Esophagus muscularis mucosa (tissue), 4 donors: ENCODE measurements at places on chromosomes 6 and 20. TPM values are rescaled to one million over a fixed set of nuclear protein-coding genes. Genes with fewer than 3 reads are reported as not detected.

DNA sequence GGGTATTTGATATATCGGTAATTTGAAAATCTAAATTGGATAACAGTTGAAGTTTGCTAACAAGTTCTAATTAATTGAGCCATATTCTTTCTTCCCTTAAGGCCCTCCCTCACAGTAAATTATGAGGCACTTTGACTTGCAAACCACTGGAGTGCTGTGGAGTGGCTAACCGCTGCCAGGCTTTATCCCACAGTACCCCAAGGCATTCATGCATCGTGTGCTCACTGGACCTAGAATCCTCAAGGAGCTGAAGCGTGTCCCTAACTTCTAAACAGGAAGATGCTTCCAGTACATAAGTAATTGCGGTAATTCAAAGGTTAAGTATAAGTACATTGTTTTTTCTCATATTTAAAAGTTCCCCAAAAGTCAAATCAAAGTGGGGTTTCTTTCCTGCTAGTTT is 499.9 kb downstream of the TFAP2A start:
- no peaks in the 10 kb centered on the region for H3K36me3 ChIP-seq
- no peak for DNase-seq
- no peaks in the 10 kb centered on the region for H3K4me1 ChIP-seq

- DNase-seq: no peak
- H3K4me3 ChIP-seq: no peak overlapping the region
- H3K27me3 ChIP-seq: no peaks in the 10 kb centered on the region
- H3K36me3 ChIP-seq: no peaks in the 10 kb centered on the region
- no peak overlapping the region for H3K27ac ChIP-seq
Measured at GRCh38 chr6:135382182-135382628, 115.3 kb downstream of the AHI1 start.

DNA sequence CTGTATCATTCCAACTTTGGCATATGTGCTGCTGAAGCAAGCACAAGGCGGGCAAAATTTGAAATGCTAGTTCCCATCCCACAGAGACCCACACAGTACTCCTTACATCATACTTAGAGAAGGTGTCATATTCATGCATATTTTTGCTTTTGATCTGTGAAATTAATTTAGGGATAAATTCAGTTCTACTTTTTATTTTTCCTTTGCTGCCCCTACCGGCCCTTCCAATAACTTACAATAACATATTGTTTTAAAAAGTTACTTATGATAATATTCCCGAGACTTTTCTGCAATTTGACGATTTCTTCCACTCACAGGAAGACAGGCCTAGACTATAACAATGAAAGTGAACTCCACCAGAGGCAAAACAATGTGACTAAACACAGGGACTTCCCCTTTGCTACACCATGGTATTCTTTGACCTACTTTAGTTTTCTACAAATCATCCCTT is 35.0 kb downstream of the SESN1 start:
- H3K4me1 ChIP-seq: peaks cover 96% of the 10 kb centered on the region
- no peak for DNase-seq
- H3K27ac ChIP-seq: peak overlapping the region; percentile 54
- no peak overlapping the region for H3K4me3 ChIP-seq
- no peaks in the 10 kb centered on the region for H3K36me3 ChIP-seq

- no peak overlapping the region for H3K4me3 ChIP-seq
- DNase-seq: peak; percentile 91
- H3K4me1 ChIP-seq: peaks cover 14% of the 10 kb centered on the region
Measured at GRCh38 chr6:163398815-163399214, 15.7 kb upstream of the QKI start.

- no peaks in the 10 kb centered on the region for H3K36me3 ChIP-seq
- no peaks in the 10 kb centered on the region for H3K27me3 ChIP-seq
- peaks cover 2% of the 10 kb centered on the region for H3K4me1 ChIP-seq
- H3K27ac ChIP-seq: no peak overlapping the region
Measured at GRCh38 chr6:14022673-14023072, 94.9 kb upstream of the CD83 start.

DNA sequence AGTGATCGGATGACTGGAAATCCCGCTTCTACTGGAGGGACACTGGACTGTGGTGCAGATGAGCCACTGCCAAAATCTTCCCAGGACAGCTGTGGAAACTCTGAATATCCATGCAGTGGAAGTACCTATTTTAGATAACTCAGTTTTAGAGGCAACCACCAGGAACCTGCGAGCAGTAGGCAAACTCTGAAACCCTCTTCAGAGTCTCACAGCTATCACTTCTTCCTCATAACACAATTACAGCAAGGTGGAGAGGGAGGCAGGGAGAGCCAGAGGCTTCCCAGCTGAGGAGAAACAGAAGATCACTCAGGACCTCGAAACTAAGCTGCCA is 322.8 kb upstream of the NT5E start:
- no peaks in the 10 kb centered on the region for H3K4me1 ChIP-seq
- H3K4me3 ChIP-seq: no peak overlapping the region
- no peaks in the 10 kb centered on the region for H3K27me3 ChIP-seq
- no peaks in the 10 kb centered on the region for H3K36me3 ChIP-seq
- DNase-seq: no peak

RAET1E gene
- not detected for total RNA-seq

SIRPB2 gene
- 5.8 TPM for total RNA-seq

FAM110A gene
- total RNA-seq: 4.4 TPM
